ENCODE measurements at places on chromosomes 2 and 18.

DNA sequence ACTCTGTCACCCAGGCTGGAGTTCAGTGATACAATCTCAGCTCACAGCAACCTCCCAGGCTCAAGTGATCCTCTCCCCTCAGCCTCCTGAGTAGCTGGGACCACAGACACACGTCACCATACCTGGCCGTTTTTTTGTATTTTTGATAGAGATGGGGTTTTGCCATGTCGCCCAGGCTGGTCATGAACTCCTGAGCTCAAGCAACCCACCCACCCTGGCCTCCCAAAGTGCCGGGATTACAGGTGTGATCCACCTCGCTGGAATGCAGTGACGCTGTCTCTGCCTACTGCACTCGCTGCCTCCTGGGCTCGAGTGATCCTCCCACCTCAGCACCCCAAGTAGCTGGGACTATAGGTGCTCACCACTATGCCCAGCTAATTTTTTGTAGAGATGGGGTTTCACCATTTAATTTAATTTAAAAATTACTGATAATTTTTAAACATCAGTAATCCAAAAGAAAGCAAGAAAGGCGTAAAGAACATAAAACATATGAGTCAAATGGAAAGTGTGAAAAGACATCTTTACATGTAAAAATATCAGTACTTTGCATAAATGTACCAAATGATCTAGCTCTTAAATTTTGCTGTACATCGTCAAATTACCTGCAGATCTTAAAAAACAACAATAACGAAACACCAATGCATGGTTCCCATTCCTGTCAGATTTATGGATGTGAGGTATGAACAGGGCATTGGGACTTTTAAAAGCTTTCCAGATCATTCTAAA is 2.8 kb upstream of the ZNF236 start:
- no peak for DNase-seq

GRCh38 chr2:42872721-42873120 is 80.3 kb upstream of the HAAO start:
- no peak for DNase-seq

DNA sequence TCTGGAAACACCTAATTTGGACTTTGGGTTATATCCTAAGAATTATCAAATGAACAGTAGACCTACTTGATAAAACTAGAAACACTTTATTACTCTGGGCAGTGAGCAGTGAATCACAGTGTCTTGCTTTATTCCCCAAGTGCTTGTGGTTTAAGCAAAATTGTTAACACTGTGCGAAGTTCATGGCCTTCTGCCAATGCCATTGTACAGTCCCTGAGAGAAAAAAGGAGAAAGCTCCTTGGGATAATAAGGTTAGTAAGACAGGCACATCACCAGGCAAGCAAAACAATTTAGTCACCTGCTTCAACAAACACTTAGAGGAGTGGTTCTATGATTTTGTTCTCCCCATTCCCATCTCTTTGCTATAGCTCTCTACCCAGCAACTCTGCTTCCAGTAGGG is 39.8 kb downstream of the ADCYAP1 start:
- DNase-seq: no peak

DNA sequence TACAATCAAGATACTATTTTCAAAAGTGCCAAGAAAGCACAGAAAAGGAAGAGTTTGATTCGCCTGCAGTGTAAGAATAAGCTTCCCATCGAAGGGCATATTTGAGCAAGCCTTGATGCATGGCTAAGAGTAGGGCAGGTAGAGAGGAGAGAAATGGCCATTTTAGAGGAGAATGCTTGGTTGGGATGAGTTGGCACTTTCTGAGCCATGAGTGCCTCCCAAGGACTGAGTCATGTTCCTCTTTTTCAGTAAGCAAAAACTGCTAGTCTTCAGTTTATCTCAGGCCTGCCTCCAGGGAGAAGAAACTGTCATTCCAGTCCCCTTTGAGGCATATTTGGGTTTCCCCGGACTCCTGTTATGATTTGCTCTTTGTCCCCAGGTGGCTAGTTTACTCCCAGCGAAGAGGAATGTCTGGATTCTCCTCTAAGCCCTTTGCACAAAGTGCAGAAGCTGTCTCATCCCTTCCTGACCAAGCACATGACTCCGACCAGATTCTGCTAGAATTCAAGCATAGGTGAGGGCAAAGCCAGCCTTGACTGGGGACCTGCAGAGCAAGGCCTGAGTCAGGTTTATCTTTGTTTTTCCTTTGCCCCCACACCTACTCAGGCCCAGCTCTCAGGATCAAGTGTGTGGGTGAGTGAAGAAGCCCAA is 115.2 kb downstream of the TTC32 start:
- no peak for DNase-seq

GRCh38 chr2:43186679-43187374 is 39.6 kb downstream of the ZFP36L2 start:
- no peak for DNase-seq

GRCh38 chr2:108637304-108637669 is 82.0 kb upstream of the RANBP2 start:
- DNase-seq: no peak

- DNase-seq: no peak
Measured at GRCh38 chr2:36507408-36507812, 90.6 kb downstream of the FEZ2 start.

DNA sequence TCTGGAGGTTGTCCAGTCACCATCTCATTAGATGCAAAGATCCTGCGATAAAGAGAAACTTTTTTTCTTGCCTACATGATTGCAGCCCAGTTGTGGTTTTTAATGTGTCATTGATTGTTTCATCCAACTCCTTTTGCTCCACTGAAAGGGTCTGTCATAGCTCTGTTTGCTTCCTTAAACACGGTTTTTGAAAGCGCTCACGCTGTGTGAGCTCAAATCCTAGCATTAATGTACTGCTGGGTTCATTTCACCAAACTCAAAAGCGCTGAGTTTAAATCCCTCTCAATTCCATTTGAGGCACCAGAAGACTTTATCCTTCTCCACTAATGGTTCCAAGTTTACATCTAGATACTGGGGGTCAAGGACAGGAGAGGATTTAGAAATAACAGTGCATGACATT is 53.6 kb downstream of the CDK15 start:
- no peak for DNase-seq

- DNase-seq: no peak
Measured at GRCh38 chr2:153644955-153645354, 166.4 kb upstream of the RPRM start.

DNA sequence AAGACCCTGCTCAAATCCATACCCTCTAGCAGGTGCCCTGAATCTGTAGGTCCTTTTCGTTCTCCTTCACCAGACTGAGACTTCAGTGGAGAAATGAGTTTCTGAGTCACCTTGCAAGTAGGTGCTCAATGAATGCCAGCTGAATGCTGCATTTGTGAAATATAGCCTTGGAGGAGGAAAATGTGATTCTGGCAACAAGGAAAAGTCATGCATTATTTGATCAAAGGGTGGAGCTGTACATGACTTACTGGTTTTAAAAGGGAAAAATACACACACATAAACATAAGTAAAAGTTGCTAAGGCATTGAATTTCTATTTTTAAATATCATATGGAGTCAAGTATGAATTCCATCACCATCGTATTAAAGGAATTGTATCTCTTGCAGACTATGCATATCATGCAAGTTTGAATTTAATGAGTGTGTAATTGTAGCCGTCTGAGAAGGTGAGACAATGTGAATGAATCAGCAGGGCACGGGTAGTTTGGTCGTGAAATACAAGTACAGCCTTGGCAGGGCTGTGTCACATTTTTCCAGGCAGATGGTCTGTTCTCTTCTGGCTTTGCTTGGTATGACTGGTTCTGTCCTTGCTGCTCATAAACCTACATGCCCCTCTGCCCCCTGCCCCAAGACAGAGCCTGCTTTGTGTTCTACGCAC is 160.8 kb downstream of the COL6A3 start:
- DNase-seq: no peak

- DNase-seq: no peak
Measured at GRCh38 chr2:139917690-139918384, 1137.6 kb upstream of the NXPH2 start.

- no peak for DNase-seq
Measured at GRCh38 chr2:221943076-221943810, 355.6 kb downstream of the PAX3 start.

DNA sequence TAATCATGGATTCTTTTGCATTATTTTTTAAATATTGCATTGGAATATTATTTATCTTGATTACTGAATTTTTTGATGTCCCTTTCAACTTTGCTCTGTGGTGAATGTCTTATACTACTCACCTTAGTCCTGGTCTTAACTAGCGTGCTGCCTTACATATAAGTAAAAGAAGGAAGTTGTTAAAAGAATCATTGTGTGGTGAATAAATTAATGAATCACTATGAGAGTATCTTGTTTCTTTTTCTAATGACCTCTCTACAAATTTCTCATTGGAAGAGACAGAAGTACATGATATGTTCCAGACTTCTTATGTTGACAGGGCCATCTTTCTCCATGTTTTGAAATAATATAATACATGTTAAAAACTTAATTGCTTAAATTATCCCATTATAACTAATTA is 432.6 kb upstream of the MMADHC start:
- no peak for DNase-seq
